ENCODE measurements at places on chromosomes 3 and 15. TPM values are rescaled to one million over a fixed set of nuclear protein-coding genes. Genes with fewer than 3 reads are reported as not detected.

DNA sequence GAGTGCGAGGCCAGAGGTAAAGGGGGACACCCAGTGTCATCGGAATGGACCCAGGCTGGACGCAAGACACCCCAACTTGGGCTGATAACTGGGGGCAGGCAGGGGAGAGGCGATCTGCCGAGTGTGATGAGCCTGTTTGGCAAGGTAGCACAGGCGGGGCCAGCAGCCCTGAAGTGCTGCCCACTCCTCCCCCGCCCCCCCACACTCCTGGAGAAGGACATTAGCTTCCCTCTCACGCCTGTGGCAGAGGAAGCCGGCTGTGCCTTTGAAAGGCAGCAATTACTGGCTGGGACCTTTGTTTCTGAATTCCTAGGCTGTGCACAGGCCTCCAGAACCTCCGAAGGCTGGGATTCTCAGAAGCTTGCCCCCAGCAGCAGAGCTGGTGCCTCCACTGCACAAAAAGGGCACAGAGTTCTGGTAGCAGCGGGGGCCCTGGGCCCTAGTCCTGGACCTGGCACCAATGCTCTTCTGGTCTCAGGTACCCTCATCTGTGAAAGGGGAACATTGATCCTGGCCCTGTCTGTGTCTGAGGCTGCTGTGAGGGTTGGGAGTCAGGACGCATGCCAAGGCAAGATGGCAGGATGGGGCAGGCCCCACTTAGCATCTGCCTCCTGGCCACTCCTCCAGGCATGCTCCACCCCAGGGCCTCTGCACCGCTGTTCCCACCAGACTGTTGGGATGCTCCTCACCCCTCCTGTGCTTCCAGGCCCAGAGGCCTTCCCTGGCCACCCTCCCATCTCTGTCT is 28.6 kb downstream of the IQSEC1 start:
- no peak for DNase-seq

DNA sequence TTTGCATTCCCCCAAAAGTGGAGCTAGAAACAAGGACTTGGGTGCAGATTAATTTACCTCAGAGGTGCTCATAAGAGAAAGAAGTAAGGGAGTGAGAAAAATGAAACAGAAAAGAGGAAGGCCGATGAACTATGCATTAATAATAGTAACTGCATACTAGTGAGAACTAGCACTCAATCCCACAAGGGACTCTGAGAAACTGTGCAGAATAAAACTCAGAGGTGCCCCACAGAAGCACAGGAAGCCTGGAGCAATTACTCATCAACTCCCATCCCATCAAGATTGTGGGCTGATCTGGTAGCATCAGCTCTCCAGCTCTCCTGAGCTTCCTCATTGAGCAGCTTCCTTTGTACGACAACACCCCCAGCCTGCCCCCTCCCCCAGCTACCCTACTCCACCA is 50.8 kb downstream of the CLDN18 start:
- DNase-seq: no peak

SLC9C1 gene
- polyA plus RNA-seq: not detected

- no peak for DNase-seq
Measured at GRCh38 chr15:40567111-40567510, 2.0 kb upstream of the RPUSD2 start.

ARHGEF3 gene
- 33.1 TPM for polyA plus RNA-seq

SOX2 gene
- 0.44 TPM for polyA plus RNA-seq

DNA sequence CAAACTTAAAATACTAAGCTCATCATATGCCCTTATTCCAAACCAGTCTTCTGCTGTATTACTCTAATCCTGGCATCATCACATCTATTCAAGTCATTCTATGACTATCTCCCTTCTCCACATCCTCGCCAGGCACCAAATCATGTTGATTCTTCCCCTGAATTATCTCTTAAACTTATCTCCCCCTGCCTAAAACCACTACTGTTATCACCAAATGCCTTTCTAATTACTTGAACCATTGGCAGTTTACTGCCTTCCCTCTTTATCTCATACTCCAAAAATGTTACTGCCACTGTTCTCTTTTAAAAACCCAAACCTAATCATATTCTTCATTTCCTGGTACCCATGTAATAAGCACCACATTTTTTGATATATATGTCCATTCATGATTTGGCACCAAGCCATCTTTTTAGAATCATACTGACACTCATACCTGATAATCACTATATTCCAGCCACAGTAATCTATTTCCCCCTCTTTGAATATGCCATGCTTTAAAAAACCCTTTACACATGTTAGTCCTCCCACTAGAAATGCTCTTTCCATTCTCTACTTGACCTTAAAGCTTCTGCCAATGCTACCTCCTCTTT is 126.8 kb downstream of the PEAK1 start:
- no peak for DNase-seq

TMC3 gene
- polyA plus RNA-seq: not detected

DNA sequence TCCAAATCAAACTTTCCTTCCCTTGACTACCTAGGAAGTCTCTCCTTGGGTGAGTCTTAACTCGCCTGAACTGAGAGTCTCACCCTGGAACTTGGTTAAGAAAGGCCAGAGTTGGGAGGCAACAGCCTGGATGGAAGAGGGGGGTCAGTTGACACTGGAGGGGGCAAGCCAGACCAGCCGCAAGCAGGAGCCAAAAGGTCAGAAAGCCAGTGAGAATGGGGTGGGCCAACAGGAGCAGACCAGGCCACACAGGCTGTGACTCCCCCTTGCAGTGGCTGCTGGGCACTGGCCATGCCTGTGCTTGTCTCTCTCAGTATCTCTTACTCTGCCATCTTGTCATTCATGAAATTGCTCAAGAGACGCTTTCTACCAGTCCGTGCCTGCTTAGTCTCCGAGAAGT is 32.9 kb downstream of the CRTC3 start:
- no peak for DNase-seq

- DNase-seq: no peak
Measured at GRCh38 chr3:13004376-13004775, 68.9 kb downstream of the IQSEC1 start.

DNA sequence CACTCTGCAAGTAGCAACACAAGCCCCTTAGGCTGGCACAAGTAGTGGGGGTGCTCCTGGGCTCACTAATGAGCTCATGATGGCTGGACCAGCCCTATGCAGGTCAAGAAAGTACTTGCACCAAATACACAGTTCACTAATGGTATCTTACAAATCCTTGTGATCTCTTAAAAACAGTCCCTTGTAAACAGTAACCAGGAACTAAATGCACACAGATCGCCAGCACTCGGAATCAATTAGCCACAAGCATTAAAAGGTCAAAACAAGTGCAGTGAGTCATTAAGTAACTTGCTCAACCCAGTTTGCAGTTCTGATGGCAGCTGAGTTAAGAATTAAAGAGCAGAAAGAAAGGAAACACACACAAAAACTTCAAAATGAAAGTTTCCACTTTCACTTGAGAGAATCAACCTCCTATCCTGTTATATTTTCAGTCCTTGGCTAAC is 43.2 kb downstream of the ARHGEF3 start:
- no peak for DNase-seq

DNA sequence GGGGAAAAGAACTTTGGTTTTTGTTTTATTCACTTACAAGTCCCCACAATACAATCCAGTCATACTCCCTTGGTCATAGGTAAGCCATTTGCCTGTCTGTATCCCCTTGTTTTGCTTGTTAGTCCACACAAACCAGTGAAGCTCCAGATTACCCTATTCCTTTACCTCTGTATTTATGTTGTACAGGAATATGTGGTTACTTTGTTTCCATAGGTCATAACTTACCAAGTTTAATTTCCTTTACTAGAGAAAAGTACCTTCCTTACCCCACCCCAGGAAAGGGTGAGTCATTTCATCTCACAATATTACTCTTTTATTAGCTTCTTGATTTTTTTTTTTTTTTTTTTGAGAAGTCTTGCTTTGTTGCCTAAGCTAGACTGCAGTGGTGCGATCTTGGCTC is 113.4 kb upstream of the LRRFIP2 start:
- no peak for DNase-seq

CAV3 gene
- 307 TPM for polyA plus RNA-seq

DNA sequence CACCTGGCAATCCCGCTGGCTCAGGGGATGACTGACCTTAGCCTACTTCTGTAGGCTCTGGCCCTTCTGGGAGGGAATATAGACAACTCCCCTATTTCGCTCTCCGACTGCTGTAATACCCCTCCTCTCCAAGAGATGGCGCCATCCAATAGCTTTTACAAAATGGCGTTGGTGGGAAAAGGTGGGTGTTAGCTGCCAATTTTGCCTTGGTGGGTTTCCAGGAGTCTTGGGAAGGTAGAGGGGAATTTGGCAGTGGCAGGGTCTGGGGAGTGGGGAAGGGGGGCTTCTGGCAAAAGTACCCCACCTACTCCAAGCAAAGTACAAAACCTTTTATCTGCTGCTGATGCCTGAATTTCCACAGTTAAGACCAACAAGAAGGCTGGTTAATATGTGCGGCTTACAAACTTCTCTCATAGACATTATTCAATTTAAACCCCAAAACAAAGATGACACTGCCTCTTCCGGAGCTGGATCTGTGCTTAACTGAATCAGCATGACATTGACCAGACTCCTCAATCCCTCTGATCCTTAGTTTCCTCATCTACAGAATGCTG is 62.1 kb downstream of the RASGRF1 start:
- no peak for DNase-seq

SLC2A2 gene
- polyA plus RNA-seq: not detected

- DNase-seq: no peak
Measured at GRCh38 chr3:36434687-36435426, 54.6 kb downstream of the STAC start.

- no peak for DNase-seq
Measured at GRCh38 chr3:189805375-189806067, 174.3 kb downstream of the TP63 start.

DNA sequence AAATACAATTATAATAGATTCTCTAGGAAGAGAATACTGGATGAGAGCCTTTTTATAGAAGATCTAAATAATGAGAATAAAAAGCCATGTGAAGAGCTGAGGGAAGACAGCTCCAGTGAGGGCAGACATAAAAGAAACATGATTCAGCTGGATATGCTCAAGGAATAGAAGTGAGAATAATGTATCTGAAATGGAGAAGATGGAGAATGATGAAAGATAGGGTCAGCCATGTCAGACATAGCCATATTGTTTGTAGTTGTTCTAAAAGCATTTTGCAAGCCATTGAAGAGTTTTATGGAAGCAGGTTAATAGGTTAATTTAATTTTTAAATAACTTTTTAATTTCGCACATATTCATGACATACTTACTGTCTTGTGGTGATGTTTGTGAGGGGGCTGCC is 713.5 kb upstream of the ARPP21 start:
- no peak for DNase-seq

- DNase-seq: no peak
Measured at GRCh38 chr3:45302470-45302869, 76.4 kb upstream of the TMEM158 start.

STAC gene
- 39.3 TPM for polyA plus RNA-seq

THSD4 gene
- not detected for polyA plus RNA-seq

DNA sequence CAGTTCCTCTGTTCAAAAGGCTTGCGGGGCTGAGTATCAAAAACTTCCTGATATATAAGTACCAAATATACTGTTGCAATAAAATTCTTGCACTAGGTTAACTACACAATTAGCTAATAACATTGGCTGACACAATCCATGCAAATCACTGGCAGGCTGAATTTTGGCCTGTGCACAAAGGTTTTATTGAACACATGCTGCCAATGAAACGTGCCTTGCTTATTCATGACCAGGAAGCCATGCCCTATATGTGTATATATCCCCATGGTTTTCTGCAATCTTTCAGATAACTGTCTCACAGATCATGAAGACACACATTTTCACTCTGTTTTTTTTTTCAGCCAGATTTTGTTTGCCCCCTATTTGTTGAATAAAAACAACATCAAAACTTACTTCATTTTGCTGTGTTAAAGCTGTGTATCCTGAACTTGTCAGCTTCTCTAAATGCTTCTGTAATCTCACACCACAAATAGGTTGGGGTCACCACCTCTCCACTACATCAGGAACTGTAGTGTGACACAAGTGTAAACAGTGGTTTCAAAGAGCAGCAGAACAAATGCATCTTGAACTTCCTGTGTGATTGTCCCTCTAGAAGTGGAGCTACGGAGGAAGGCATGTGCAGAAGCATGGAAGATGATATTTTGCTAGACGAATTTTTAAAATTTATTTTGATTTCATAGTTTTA is 920.7 kb upstream of the NR2F2 start:
- DNase-seq: no peak

- no peak for DNase-seq
Measured at GRCh38 chr15:88563638-88564037, 17.2 kb upstream of the DET1 start.

- DNase-seq: no peak
Measured at GRCh38 chr3:56621681-56622080, 61.4 kb downstream of the TASOR start.

FBXW12 gene
- polyA plus RNA-seq: 0.22 TPM

- DNase-seq: peak; percentile 49
Measured at GRCh38 chr3:134644731-134645514, 5.9 kb downstream of the KY start.

CCDC33 gene
- polyA plus RNA-seq: 0.17 TPM

- no peak for DNase-seq
Measured at GRCh38 chr3:62503516-62503915, 130.2 kb upstream of the FEZF2 start.

GRCh38 chr3:36959821-36960220 is 15.0 kb upstream of the TRANK1 start:
- no peak for DNase-seq

GRCh38 chr3:50204804-50205412 is at the start of gene SLC38A3:
SLC38A3 (plus strand) TSS chr3:50205271; CDS start chr3:50214200, 8,929 bp downstream.
- DNase-seq: no peak

TNFAIP8L3 gene
- polyA plus RNA-seq: 2.0 TPM

Measured in muscle of arm (tissue), 14 donors.